Activated CD4-positive, alpha-beta T cell treated with anti-CD3 and anti-CD28 coated beads, Interleukin-2, amount 10 ng/mL, durations not matched to agents 24 days and 14 days (primary cell): ENCODE measurements at places on chromosomes 3 and 15. TPM values are rescaled to one million over a fixed set of nuclear protein-coding genes. Genes with fewer than 3 reads are reported as not detected.

OXTR gene
- total RNA-seq = 0.70 and 0.78 TPM in 2 replicates

SNTN gene
- total RNA-seq = not detected in 2 replicates

LTK gene
- total RNA-seq = not detected in 2 replicates

CFAP92 gene
- total RNA-seq = 0.17 TPM in 1 of 2 replicates, not detected in the other

RASL12 gene
- total RNA-seq = not detected in 2 replicates

ETV5 gene
- 2.2 and 2.5 TPM in 2 replicates for total RNA-seq

EXD1 gene
- not detected in 2 replicates for total RNA-seq

CIAO2A gene
- total RNA-seq = 72.3 and 73.0 TPM in 2 replicates

FETUB gene
- not detected in 2 replicates for total RNA-seq

ZNF385D gene
- total RNA-seq = not detected in 2 replicates
